ENCODE measurements at places on chromosomes 11 and 22.

- DNase-seq, result no peak
Observed at GRCh38 chr11:126072801-126073594, 10.3 kb upstream of the CDON start.

- DNase-seq, result no peak
Observed at GRCh38 chr11:111462329-111462728, 49.9 kb downstream of the BTG4 start.

- DNase-seq, result no peak
Observed at GRCh38 chr22:31879585-31879984, 64.8 kb upstream of the YWHAH start.

GRCh38 chr22:19755145-19755710 lies 5.3 kb upstream of the TBX1 start:
- DNase-seq, result no peak

GRCh38 chr22:49954991-49955580 lies 5.5 kb upstream of the PIM3 start:
- DNase-seq, result no peak

GRCh38 chr22:42969348-42969975 lies 45.5 kb downstream of the PACSIN2 start:
- DNase-seq, result no peak

GRCh38 chr22:42688241-42689211 lies 32.1 kb downstream of the A4GALT start:
- peak; percentile 95 for DNase-seq

DNA sequence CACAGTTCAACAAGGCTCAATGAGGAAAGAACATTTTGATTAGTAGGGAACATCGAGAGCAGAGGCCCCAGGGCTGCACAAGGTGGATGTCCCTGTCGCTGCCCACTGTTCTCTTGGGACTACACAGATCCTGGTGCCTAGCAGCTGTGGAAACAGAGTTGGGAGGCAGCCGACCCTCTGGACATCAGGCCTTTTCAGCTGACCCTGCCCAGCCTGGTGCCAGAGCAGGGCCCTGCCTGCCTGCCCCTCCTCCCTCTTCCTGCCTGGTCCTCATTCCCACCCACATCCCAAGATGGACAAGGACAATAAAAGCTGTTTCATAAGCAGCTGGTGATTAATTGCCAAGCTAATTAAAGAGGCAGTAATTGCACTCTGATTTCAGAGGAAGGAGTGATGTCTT lies 60.7 kb downstream of the NFAM1 start:
- no peak for DNase-seq

GRCh38 chr11:64157631-64158394 lies 8.1 kb downstream of the MACROD1 start:
- DNase-seq, result no peak

- DNase-seq, result no peak
Observed at GRCh38 chr11:107043242-107044006, 25.1 kb upstream of the GUCY1A2 start.

DNA sequence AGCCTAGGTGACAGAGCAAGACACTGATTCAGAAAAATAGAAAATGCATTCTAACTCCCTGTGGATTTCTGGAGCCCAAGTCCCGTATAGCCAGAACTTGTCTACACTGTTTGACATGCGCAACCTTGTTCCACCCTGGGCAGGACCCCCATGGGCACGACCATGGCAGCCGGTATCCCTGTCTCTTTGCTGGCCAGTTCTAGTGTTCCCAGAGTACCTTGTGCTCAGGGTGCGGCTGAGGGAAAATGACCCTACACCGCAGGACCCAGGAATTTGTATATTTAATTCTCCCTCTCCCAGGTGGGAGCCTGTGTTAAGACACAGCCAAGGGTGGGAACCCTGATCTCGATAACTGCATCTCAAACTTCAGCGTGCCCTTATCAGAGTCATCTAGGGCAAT lies 36.7 kb upstream of the RIC3 start:
- DNase-seq, result no peak

DNA sequence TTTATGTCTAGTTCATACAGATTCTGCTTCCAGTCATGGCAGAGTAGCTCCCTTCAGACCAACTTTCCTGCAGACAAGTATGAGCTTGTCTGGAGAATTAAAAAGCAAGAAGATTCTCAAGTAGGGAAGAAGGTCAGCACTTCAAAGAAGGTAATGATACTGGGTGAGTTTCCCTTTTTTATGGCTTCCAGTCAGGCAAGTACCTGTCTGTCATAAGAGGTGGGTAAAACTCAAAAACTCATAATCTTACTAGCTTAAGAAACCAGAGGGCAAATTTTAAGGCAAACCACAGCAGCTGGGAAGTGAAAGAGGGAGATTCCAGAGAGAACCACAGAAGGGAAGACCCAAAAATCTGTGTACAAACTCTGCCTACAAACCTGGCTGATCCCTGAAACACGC lies 54.2 kb downstream of the DENND5A start:
- no peak for DNase-seq

DNA sequence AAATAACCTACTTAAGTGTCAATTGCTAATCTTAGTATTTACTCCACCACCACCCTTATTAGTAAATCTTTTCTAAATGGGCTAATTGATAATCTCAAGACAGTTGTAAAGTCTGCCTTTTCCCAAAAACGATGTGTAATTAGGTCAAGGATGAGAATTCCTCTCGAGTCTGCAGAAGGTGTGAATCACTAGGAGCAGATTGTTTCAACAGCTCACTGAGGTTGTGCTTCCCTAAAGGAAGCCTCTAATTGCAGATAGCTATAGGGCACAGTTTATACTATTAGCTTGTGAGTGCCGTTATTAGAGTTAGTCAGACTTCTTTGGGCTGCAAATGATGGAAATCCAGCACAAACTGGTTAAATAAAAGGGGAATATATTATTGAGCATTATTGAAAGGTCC lies 84.9 kb downstream of the C11orf91 start:
- DNase-seq, result no peak

DNA sequence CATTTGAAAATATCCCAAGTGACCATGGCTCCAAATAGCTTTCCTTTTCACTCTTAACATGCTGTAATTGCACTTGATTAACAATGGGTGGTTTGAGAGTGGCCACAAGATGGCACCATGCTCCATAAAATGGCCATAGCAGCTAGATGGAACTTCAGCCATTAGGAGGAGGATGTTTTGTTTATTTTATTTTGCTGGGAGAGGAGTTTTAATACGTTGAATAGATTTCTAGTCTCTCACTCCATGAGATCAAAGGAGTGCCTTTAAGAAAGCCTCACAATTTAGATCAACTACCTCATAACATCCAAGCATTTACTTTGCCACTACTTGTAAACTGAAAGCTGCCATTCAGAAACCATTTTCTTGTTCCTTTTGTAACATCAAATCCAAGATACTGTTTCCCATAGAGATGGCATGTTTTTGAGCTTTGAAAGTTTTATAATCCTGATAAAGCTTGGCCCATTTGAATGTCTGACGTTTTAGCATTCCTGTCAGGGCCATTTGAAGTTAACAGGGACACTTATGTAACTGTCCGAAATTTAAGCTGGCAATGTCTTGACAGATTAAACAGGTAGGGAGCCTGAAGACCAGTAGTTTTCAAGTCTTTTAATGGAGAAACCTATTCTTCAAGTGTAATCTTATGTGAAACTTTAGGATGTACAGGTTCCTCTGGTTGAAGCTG lies 4.7 kb downstream of the FEN1 start:
- peak; percentile 36 for DNase-seq

DNA sequence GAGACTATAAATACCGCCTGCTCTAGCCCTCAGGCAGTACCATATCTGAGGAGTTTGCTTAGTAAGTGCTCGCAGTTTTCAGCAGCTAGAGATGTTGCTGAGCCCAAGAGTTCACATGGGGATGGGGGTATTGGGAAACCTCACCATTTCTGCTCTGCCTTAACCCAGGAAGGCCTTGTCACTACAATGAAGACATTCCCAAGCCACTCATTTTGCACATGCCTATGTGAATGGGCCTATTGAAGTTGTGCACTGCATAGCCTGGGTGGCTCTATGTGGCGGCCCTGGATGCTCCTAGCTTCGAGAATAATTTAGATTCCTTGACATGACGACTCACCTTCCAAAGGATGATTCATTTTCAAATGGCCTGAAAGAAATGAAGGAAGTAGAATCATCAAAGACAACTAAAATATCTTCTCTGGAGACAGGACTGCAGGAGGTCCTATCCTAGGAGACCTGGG lies 163.4 kb downstream of the ADAMTS15 start:
- no peak for DNase-seq

- DNase-seq, result no peak
Observed at GRCh38 chr22:48238966-48239365, 1476.5 kb downstream of the TBC1D22A start.

GRCh38 chr11:19326499-19326898 lies 85.8 kb upstream of the E2F8 start:
- no peak for DNase-seq

GRCh38 chr11:68340784-68341556 lies 28.6 kb downstream of the LRP5 start:
- DNase-seq, result no peak

GRCh38 chr22:17140022-17140421 lies 18.9 kb upstream of the TMEM121B start:
- no peak for DNase-seq

- DNase-seq, result no peak
Observed at GRCh38 chr11:62555464-62556107, 9.0 kb upstream of the AHNAK start.

GRCh38 chr22:23000657-23001347 lies 69.5 kb upstream of the GNAZ start:
- no peak for DNase-seq

GRCh38 chr11:132895340-132895739 lies 637.0 kb downstream of the OPCML start:
- DNase-seq, result no peak

GRCh38 chr11:69377953-69378302 lies 84.0 kb downstream of the MYEOV start:
- DNase-seq, result no peak

DNA sequence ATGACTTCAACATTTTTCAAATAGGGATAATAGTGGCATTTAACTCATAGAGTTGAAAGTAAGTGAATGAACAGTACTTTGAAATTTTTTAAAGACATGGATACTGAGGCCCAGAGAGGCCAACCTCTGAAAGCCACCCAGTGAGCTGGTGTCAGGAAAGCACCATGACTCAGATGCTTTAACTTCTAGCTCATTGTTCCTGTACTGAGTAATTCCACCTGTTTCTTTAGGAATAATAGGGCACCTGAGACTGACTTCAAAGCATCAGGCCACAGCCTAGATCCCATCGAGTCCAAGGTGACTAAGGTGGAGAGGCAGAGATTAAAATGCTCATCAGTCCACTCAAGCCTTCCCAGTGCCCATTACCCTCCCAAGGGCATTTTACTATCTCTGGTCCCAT lies 491.8 kb upstream of the TENM4 start:
- DNase-seq, result no peak

GRCh38 chr11:79274636-79275331 lies 166.0 kb downstream of the TENM4 start:
- no peak for DNase-seq

- no peak for DNase-seq
Observed at GRCh38 chr22:20008221-20008995, 8.2 kb downstream of the ARVCF start.

DNA sequence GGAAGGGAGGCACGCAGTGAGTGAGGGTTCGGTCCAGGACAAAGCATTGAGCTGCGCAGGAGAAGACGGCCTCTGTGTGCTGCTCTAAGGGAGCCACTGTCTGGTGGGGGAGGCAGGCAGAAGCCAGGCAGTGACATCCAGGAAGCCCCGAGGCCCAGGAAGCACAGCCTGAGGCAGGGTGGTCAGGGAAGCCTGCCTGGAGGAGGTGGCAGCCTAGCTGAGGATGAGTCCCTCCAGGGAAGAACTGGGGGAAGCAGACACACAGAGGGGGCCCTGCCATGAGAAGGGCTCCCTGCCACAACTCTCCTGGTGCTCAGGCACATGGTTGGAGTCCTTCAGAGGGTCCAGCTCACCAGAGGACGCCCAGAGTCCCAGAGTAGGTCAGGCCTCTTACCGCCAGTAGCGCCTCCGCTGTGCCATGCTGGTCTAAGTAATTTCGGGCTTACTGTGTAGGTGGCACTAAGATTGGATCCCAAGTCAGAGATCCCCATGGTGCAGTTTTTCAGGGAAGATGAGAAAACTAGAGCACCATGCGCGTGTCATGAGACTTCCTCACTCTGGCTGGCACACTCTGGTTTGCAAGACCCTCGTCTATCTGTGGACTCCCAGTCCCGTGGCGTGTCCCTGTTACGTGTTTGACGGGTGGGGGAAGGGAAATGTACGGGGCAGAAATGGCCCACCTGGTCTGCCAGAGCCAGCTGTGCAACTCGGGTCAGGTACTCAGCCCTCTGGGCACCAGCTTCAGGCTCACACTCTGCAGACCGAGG lies 887.2 kb downstream of the BRD1 start:
- no peak for DNase-seq

- no peak for DNase-seq
Observed at GRCh38 chr11:35363246-35363801, 56.0 kb downstream of the SLC1A2 start.

GRCh38 chr11:29527391-29527936 lies 489.4 kb downstream of the KCNA4 start:
- DNase-seq, result no peak

GRCh38 chr11:64814712-64815187 lies 4.4 kb upstream of the MEN1 start:
- DNase-seq, result no peak

DNA sequence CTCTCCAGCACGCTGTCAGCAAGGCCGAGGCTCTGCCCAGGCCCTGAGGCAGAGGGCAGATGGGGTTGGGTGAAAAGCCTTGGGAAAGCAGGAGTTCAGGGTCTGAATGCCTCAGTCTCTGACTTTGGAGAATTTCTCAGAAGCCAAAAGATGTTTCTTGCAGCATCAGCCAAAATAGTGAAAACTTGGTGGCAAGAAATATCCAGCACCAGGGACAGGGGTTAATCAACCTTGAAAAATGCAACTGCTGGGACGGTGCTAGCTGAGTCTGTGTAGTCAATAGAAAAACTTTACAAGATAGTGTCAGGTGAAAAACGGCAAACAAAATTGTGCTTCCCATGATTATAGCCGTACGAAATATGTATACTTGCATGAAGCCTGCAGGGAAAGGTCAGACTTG lies 1.4 kb upstream of the ABCC8 start:
- no peak for DNase-seq

DNA sequence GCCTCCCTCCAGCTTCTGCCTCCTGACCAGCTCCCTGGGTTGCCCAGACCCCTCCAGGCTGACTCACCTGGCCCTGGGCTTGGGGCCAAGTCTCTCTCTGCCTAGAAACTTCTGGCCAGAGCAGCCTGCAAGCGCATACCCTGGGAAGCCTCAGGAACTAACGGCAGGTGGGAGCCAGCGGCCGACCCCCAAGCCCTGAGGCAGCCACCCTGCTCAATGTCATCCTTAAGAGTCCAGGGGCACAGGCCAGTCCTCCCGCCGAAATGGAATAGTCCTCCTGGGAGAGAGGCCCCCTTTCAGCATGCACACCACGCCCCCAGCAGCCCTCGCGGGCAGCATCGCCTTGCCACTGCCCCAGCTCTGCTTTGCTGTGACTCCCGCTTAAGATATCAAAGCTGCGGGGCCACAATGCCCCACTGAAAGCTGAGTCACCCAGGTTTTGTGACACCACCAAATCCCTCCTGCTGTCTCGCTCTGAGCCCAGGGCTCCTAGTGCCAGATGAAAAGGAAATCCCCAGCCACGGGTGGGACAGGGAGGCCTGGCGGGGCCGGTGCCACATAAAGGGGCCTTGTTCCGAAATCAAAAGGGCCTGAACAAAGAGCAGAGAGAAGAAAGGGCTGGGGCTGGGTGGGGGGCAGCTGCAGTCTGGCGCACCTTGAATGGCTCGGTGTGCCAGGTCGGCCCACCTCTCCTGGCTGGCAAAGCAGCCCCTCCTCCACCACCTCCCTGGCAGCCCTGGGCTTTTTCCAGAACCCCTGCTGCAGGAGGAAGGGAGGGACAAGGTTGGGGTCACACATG lies 21.4 kb upstream of the FGF3 start:
- DNase-seq, result no peak

Data from NCI-H2171 (cell line).